ENCODE measurements at places on chromosomes 6 and 20. TPM values are rescaled to one million over a fixed set of nuclear protein-coding genes. Genes with fewer than 3 reads are reported as not detected.
A peak's percentile ranks its signal among the peaks of the same experiment; 100 is the strongest.

DNA sequence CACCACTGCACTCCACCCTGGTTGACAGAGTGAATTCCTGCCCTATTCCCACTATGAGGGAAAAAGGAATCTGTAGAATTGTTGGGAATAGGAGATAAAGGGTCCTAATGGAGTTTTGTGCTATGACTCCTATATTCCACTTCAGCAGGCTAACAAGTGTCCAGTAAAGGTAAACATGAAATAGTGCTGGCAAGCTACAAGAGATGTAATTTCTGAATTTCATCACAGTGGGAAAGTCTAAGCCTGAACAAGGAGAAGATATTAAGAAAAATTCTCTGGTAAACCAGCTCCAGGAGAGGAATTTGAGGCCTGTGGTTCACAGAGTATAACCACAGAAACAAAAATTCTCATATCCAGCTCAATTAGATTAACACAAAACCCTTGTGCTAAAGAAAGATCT is 10.3 kb upstream of the C6orf58 start:
- no peak for DNase-seq

Gene TRIM40
- not detected for total RNA-seq

Gene FAM209B
- total RNA-seq: not detected

GRCh38 chr6:5684320-5685053 is 322.2 kb downstream of the NRN1 start:
- DNase-seq: no peak

DNA sequence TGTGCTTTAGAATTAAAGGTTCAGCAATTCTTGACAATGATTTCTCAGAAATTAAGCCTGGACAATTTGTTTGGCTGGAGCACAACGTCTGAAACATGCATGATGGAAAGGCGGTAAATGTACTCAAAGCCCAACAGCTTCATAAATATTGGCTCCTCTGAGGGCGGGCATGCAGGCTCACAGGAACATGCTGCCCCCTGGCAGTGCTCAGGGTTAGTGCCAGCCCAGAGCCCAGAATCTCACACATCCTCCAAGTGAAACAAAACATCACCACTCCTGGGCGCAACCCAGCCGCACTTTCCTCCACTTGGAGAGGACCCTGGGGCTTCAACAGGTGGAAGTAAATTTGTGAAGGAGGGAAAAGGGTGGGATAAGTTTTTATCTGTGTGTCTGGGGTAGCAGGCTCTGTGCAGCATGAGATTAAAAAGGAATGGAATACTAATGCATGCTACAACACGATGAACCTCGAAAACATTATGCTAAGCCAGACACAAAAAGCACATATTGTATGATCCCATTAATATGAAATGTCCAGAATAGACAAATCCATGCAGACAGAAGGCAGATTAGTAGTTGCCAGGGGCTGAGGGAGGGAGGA is 54.1 kb upstream of the PTPRT start:
- DNase-seq: peak; percentile 30

DNA sequence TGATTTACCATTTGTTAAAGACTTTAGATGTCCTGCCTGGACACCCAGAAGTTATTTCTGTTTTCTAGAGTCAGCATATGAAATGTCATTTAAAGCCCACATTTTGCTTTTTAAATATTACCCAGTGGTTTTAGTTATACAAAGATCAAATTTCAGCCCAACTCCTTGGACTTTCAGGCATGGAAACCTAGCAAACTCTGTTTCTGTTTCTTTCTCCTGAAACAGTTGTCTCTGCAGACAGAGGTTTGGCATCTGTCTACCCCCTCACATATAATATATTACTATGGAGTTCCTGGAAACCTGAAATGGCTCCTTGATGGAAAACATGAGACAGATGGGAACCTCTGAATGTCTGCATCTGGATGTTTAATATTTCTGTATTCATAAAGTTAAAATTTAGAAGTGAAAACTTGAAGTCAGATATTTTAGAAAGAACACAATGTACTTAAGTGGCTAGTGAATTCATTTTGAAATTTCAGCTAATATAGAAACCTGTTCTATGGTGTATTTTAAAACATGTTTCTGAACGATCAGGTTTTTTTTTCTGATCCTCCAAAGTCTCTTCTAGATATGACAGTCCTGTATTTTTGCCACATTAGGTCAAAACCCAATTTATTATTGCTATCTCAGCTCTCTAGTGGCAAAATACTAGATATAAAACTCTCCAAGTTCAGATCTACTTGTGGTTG is 743.3 kb downstream of the CD109 start:
- no peak for DNase-seq

DNA sequence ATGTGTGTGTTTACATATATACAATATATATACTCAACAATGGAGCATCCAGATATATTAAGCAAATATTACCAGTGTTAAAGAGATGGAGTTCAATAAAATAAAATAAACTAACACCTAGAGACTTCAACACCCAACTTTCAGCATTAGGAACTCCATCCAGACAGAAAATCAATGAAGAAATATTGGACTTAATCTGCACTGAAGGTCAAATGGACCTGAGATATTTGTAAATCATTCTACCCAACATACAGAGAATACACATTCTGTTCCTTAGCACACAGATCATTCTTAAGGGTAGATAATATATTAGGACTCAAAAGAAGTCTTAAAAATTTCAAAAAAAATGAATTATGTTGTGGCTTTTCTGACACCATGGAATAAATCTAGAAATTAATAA is 832.3 kb upstream of the ADGRB3 start:
- no peak for DNase-seq

DNA sequence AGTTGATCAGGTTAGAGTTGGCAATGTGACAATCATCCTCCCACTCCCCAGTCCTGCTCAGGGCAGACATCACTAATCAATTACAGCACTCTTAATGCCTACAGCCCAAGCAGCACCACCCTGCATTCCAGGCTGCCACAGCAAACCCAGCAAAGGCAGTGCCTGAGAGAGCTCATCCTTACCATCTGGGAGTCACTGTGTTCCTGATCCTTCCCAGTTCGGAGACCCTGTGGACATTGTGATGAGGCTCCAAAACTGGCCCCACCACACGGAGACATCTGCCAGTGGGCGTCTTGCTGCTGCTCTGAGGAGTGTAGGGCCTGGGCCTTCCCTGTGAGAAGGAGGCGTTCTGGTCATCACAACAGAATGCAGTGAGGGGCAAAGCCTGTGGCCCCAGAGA is 216.5 kb upstream of the CST7 start:
- DNase-seq: no peak

GRCh38 chr20:44085616-44086434 is 101.2 kb downstream of the JPH2 start:
- DNase-seq: no peak

GRCh38 chr20:38270869-38271605 is 10.5 kb upstream of the KIAA1755 start:
- DNase-seq: no peak

Measured in upper lobe of left lung (tissue), 6 donors.